ENCODE measurements at places on chromosomes 12 and 14.

DNA sequence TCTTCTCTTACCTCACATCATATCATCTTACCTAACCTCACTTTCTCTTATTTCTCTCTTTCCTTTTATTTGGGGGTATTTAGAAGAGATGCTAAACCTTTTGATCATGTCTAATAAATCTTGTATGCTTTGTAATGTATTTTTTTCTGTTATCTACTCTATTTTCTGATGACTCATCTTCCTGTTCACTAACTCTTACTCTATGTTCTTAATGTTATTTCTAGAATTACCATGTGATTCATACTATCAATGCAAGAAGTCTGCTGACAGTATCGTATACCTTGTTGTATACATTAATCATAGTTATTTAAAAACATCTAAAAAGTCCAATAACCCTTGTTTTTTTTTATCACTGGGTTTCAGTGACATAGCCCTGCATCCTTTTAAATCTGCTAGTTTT, 62.3 kb downstream of the MGAT4C start:
- DNase-seq = no peak

- peak; percentile 61 for DNase-seq
These were observed 4.4 kb downstream of the SUSD6 start for GRCh38 chr14:69615496-69616407.

- peak; percentile 59 for DNase-seq
These were observed 8.5 kb upstream of the FKBP11 start for GRCh38 chr12:48933664-48934311.

DNA sequence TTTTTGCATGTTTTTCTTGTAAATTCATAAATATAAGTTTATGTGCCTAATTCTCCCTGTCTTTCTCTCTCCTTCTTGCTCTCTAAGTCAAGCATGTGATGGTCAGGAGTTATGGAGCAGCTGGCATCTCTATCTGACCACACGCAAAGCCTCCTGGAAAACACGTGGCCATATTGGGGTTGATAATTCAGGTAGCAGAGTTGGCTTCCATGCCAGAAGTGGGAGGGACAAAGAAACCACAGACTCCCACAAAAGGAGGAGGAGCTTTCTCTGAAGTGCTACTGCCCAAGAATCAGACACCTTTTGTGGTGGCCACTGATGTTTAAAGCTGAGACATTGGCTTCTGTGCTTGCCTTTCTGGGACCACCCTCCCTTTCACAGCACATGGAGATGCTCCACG, 517.6 kb upstream of the TMEM132C start:
- DNase-seq = no peak

DNA sequence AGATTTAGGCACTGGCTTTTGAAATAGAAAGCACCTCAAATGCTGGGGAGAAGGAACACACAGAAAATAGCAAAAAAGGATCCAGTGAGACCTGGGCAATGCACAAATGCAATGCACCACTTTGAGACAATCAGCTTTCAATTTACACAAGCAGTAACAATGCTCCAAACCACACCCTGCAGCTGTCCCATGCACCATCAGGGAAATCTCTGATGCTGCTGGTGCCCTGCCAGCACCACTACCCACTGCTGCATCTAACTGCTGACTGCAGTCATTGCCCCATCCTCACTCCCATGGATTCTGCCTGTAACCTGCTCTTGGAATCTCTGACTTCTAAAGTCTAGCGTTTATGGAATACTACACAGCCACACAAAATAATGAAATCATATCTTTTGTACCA, 21.0 kb upstream of the HMGA2 start:
- DNase-seq = no peak

DNA sequence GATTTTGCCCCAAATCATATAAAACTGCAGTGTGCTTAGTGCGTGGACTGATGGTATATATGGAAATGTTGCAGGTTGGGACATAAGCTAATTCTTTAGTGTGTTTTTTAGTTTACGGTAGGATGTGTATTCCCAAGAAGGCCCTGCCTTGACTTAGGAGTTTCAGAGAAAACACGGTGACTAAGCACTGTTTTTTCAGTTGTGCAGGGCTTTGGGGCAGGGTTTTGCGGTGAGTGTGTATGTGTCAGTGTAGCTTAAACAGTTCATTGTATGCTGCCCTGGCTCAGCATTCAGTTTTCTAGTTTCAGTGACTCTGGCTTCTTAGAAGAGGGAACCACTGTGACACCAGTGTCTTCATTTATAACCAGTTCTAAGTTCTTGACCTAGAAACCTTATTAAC, 101.2 kb downstream of the AKAP6 start:
- DNase-seq = no peak

DNA sequence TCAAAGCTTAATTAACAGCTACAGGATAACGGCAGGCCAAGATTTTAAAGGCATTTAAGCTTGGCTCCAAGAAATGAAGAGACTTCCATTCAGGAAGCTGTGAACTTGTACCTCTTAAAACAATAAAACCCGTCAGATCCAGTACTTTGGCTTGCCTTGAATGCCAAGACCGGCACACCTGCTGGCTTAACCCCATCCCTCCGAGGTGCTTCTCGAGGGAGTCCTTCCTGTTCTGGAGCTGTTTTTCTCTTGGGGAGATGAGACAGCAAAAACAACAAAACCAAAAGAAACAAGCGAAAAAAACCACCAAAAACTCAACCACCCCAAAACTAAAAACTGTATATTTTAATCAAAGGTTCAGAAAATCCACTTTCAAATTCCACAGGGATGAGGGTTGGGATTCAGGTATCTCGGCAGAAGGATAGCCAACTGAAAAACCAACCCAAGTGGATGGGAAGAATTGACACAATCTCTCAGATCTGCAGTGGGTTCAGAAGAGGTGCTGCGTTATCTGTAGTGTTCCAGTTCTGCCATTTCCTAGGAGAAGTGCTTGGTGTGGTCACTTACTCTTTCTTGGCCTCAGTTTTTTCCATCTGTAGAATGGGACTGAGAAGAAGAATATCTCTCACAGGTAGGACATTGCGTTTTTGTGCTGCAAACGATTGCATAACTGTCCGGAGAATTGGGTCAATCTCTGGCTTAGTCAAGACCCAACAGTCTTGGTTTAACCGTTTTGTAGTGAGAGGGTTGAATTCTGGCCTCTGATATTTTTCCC, 420.1 kb downstream of the VRK1 start:
- no peak for DNase-seq

- DNase-seq = no peak
These were observed 20.9 kb upstream of the CACNA2D4 start for GRCh38 chr12:1939331-1939730.

- DNase-seq = peak; percentile 63
These were observed 13.0 kb downstream of the ZFP36L1 start for GRCh38 chr14:68779761-68780323.

GRCh38 chr12:132285991-132286681, 43.3 kb downstream of the GALNT9 start:
- no peak for DNase-seq

DNA sequence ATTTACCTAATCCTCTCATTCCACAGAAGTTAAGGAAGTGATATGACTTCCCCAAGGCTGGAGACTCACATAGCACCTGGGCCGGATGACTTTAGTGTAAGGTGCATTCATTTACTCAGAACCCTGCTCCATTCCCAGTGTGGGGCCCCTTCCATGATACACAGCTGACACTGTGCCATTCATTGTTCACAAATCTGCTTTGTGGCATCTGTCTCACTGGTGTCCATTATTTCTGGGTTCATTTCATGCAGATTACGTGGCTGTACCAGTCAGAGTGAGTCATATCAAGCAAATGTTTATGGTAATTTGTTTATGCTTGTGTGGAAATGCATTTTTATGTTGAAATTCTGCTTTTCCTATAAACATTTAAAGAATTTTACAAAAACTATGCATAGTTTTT, 5.2 kb downstream of the ANO4 start:
- DNase-seq = no peak

DNA sequence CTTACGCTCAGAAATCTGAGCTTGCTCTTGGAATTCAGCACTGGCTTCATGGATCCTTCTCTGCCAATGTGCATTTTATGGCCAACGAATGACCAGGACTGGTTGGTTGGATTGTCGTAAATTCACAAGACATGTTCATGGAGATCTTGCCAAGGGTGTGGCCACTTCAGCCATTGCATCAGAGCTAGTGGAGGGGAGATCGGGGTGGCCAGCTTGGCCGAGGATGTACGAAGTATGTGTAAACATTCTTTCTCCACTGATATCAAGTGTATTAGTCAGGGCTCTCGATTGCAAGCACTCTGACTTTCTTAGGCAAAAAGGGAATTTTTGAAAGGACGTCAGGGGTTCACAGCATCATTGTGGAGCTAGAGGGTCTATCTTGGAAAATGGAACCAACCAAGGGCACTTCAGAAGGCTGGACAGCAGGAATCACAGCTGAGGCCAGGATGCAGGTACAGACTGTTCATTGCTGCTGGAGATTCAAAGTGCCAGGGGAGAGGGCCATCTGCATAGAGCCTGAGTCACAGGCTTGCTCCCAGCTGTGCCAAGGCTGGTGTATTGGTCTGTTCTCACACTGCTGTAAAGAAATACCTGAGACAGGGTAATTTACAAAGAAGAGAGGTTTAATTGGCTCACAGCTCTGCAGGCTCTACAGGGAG, 32.9 kb upstream of the ADGRD1 start:
- no peak for DNase-seq

DNA sequence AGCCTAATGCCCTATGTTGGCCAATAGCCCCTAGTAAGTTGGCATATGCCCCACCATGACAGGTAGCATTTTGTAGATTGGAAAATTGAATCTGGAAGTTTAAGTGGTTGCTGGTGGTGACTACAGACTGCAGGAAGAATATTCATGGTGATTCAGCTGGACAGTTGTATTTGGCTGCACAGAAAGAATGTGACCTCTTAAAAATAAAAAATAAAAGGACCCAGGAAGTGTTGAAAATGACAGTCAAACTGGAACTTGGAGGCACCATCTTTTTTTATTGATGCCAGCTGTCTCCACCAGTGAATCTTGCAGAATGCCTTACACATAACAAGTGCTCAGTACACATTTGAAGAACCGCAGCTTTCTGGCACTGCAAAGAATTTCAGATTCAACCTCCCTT, 73.9 kb downstream of the PRMT8 start:
- DNase-seq = no peak

GRCh38 chr12:24408305-24408704, 458.8 kb upstream of the SOX5 start:
- no peak for DNase-seq

- no peak for DNase-seq
These were observed 62.2 kb downstream of the BMP4 start for GRCh38 chr14:53894456-53894855.

- DNase-seq = no peak
These were observed 30.8 kb downstream of the NTN4 start for GRCh38 chr12:95759718-95760117.

- DNase-seq = no peak
These were observed 39.9 kb downstream of the NINJ2 start for GRCh38 chr12:623172-623864.

DNA sequence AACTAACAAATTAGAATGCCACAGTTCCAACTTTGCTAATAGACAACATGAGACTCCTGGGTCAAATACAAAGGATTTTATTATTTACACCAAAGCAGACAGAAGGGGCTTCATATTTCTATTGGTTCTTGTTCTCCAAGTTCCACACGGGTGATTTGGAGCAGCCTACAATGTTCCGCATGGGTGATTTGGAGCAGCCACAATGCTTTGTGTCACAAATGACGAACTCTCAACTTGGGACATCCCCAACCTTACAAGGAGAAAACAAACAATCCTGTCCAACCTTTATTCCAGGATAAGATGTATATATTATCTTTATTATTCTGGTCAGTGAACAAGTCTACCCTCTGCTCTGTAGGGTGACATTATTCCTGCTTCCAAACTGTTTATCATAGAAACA, 694.3 kb upstream of the MGAT4C start:
- DNase-seq = no peak

DNA sequence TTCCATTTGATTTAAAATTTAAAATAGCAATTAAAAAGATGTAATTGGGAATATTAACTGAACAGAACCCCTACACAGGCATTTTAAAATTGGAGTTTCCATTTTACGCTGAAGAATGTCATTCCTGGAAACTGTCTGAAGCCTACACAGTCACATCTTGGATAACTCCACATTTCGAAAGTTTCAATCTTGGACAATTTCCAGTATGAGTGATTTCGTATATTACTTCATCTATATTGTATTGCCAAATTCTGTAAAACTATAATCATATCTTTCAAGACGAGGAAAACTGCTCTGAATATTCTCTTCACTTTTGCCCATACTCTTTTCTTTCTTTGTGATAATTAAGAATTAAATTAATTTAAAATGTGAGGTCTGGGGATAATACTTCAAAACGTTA, 194.2 kb upstream of the ABCD2 start:
- no peak for DNase-seq

- DNase-seq = peak; percentile 41
These were observed 26.2 kb upstream of the CHPT1 start for GRCh38 chr12:101671157-101671791.

GRCh38 chr12:104477510-104478390, 21.0 kb downstream of the CHST11 start:
- DNase-seq = no peak

DNA sequence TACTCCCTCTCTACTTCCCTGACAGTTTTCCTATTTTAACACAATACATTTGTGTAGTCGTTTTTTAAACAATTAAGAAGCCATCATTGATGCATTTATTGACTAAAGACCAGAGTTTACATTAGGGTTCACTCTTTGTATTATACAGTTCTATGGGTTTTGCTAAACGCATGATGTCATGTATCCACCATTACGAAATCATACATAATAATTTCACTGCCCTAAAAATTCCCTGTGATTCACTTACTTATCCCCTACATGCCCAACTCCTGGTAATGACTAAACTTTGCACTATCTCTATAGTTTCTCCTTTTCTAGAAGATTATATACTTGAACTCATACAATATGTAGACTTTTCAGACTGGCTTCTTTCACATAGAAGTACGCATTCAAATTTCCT, 1016.5 kb upstream of the FOXG1 start:
- no peak for DNase-seq

DNA sequence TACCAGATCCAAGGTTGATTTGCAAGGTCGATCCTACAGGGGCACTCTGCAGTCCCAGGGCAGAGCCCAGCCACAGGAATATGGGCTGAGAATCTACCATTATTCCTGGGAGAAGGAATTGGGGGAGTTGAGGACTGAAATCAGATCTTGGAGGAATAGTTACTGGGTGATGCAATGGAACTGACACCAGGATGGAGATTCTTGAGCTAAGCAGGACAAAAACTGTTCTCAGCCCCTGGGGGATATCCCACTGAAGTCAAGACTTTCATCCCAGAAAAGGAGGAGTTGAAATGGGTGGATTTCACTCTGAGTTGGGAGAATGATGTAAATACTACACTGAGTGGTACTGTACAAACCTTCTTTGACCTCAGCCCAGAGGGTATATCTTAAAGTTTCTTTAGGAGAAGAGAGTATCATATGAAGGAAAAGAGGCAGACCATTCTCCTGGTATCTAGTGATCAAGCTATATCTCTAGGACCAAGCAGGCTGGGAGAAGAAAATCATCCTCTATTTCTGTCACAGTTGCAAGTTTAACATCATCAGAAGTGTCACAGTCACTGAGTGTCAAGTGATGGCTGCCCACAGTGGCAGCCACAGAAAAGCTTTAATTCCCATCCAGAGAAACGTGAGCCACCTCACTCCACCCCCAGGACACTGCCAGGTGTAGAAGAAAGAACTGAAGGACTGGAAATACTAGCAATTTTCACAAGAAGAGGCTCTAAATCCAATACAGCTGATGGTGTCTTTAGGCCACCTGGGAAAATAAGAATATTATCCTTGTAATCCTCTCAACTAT, 181.9 kb downstream of the NUAK1 start:
- no peak for DNase-seq

- DNase-seq = no peak
These were observed 34.5 kb downstream of the SSPN start for GRCh38 chr12:26229910-26230309.
